Upper lobe of right lung (tissue), 1 donor: ENCODE measurements at places on chromosomes 2 and 18.

DNA sequence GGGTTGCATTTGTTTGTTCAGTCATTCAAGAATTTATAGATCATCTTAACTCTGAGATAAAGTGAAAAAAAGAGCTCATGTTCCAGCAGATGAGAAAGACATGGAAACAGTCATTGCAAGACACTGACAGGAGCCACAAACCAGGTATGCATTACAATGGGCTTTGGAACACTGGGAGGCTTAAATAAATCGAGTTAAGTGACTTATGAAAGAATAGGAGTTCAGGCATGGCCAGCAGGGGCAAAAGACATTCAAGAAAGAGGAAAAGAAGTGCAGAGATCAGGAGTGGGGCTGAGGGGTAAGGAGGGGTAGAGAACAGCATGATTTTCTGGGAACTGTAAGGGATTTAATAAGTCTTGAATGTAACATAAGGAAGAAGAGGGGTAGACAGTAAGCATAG is 121.2 kb upstream of the EPC2 start:
- DNase-seq = no peak

GRCh38 chr2:228875152-228875900 is 395.8 kb downstream of the PID1 start:
- no peak for DNase-seq

DNA sequence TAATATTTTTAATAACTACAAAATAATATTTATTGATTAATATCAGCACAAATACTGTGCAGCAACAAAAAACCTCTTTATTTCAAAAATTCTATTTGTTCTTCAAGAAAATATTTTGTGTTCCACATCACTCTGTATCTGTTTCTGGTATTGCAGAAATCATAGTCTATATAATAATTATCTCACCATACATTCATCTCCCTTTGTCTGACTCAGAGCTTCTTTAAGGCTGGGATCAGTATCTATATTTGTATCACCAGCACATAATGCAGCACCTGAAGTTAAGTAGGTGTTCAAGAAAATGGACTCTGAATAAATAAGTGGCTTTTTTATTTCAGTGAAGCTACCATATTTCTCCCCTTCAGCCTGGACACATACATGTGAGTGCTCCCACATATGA is 1.6 kb upstream of the MARCHF4 start:
- DNase-seq = no peak

DNA sequence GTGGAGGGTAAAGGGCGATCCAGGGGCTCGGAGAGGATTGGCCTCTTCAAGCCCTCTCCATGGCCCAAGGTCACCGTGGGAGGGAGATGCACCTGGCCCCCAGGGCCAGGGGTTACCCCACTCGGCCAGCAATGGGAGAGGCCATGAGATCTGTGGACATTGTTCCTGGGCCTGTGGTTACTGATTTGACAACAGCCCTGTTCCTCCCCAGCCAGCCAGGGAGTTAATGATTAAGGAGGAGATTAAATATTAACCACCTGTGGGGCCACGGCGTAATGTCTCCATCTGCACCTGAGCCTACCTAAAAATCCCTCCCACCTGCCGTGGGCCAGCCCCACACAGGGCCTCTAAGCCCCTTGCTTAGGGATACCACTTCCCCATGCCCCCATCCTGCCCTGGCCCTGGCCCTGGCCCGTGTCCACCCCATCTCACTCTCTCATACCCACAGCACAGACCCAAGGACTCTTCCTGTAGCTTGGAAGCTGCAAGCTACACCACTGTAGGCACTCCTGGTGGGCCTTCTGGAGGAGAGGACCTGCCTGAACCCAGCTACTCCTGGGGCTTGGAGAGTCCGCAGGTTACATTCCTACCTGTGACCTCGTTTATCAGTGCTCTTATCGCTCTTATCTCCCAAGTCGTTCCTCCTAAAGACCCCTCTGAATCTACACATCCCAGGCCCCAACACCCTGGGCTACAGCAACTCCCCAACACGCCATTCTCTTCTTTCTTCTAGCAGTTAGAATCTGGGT is 32.1 kb downstream of the ZFP36L2 start:
- peak; percentile 71 for DNase-seq

DNA sequence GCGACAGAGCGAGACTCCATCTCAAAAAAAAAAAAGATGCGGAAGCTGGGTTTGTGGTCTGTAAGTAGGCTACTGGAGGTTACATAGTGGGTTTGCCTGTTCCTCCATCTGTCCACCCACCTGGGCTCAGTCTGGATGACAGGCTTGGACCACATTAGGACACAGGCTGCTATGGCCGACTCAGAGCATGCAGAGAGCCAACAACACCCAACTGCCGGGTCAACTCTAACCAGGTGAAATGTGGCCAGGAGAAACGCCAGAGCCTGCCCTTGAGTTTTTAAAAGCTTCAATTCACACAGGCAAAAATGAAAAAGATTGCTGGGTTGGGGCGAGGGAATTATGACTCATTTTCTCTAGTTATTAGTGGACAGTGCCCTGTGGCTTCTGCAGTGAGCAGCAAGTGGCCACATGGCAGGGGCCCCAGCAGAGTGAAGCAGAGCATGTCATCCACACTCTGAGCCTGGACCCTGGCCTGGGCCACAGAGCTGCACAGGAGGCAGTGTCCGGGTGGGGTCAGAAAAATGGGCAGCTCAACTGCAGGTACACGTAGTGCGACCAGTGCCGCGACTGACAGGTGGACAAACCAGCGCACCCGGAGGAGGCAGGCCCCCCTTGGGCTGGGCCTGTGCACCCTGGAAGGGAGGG is 67.4 kb downstream of the BIN1 start:
- no peak for DNase-seq

DNA sequence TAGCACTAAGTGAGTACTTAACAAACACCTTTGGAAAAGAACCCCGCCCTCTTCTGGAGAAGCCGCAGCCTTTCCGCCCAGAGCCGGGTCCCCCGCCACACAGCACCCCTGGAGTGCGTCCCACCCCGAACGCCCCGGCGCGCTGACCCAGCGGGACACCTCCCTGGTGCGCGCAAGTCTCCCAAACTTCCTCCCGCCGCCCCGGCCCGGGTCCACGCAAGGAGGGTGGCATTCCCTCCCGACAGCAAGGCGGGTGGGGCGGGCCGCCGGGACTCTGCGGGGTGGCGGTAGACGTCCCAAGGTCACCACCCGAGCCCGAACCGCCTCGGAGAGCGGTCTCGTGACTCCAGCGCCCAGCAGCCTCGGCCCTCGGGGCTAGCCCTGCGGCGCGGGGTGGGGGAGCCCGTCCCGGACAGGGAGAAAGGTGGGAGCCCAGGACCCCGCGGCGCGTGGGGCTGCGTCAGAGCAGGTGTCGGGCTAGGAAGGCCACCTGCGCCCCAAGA is 598 bp downstream of the CCDC93 start:
- DNase-seq = peak; percentile 86

DNA sequence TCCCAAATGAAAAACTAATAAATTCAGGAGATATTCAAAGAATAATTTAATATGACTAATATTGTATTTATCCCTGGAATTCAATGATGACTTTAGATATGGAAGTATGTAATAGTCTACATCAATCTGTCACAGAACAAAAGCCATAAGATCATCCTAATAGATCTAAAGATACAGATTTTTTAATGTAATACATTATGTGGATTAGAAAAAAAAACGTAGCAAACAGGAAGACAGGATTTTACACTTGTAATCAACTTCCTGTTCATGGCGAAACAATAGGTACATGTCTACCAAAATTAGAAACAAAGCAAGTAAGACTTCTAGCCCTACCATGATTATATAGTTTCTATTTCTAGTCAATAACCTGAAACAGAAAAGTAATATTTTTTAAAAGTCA is 192.2 kb downstream of the TTC32 start:
- DNase-seq = no peak

GRCh38 chr2:151927501-151928221 is 99.4 kb upstream of the ARL5A start:
- DNase-seq = no peak

DNA sequence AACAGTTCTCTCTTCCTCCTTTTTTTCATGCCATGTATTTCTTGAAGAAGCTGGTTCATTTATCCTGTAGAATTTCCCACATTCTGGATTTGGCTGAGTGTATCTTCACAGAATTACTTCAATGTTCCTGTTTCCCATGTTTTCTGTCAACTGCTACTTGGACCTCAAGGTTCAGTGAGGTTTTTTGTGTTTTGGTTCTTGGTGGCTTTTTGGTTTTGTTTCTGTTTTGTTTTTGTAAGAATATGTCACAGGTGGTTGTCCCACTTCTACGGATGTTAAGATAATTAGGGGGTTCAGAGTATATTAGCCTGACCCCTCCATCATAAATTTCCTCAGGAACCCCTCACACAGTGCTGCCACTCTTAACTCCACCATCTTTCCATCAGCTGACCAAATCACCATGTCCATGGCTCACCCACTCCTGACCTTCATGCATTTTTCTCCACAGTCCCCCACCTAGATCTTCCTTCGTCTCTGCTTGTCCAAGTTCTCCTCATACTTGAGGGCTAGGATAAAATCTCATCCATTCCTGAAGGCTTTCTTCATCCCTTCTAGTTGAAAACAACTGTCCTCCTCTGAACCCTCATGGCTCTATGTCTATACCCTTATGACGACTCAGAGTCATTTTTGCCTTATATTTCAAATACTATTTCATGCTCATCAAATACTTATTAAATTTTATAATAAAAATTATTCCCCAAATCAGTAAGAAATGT is 40.4 kb downstream of the PLEKHM3 start:
- no peak for DNase-seq

DNA sequence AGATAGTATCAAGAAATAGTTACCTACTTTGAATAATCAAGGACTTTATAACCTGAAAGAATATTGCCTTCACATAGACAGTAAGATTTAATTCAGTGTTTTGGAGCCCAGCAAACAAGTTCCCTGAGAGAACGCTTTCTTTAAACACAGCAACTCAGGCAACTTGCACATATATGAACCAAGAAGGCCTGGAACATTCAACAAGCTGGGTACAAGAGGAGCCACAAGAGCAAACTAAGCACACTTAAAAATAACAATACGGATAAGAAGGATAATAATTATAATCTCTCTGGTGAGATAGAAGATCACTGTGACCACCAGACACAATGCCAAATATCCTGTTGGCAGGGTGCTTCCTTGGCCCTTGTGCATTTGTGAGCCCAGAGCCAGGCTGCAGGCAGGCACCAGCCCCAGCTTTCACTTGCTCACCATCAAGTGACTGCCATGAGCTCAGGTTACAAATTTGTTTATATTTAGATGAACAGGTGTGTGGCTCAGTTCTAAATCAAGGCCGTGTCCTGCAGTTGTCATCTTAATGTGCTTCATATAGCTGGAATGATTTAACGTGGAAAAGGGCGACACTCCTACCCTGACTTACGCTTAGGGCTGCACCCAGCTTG is 446.6 kb downstream of the IRS1 start:
- DNase-seq = no peak

DNA sequence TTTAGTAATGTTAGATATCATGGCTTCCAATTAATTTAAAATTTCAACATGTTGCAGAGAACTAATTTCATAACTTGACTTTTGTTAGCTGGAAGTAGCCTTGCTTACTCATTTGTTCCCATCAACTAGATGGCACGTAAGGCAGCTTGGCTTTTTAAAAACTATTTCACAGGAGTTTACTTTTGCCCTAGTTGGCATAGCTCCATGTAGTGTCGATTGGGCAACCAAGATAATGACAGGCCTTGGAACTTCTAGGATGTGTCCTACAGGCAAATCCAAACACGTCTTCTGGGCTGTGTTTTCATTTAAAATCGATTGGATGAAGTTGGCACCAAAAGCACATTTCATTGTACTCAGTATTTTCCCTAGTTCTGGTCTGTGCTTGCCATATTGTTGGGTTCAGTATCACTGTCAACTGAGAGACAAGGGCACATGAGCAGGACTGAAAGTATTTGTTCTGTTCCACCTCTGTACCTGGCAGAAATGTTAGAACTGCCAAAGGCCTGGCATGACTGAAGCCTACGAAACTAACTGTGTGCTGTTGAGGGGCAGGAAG is 29.4 kb downstream of the HADHB start:
- DNase-seq = no peak

GRCh38 chr2:197284956-197285355 is 25.6 kb downstream of the ANKRD44 start:
- DNase-seq = no peak

DNA sequence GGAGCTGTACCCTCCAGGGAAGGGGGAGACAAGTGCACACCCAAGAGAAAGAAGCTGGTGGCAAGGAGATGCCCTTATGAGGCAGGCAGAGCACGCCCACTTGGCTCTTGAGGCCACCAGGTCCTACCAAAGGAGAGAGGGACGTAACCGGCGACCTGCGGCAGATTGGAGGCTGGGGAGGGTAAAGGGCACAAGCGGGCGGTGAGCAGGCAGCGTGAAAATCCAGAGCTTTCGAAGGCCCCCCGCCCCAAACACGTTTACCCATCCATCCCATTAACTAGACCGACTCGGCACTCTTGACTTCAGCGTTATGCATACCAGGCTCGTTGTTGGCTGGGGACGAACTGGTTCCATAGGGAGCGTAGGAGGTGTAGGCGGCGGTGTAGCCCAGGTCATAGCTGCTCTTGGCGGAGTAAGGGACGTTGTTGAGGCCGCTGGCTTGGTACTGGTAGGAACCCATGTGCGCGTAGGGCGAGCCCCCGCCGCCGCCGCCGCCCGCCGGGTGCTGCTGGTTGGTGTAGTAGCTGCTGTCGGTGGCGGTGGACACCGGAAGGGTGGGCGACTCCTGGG is 794 bp downstream of the DLX2 start:
- DNase-seq = no peak

- DNase-seq = no peak
Measured at GRCh38 chr18:74760026-74760425, 162.4 kb downstream of the ZNF407 start.

DNA sequence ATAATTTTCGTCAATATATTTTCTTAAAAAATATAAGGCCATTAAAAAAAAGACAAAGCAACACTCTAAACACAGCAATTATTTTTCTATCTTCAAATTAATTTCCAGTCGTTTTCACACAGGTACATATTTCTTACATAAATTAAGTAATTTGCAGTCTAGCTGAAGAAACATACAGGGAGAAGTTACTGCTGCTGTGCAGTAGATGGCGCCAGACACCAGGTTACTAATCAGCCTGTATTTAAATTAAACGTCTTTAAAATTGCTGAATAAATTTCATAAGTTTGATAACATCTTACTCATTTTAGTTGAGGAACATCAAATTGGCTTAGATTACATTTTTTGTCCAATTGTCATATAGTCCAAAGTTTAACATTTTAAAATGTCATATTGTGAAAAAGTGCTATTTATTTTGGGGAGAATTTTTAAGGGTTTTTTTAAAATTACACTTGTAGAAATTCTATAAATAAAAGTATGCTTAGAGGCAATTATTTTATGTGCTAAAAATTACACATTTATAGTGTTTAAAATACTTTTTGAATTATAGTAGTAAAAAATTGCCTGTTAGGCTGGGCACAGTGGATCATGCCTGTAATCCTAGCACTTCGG is 88.4 kb downstream of the PMAIP1 start:
- DNase-seq = no peak

GRCh38 chr18:74334242-74334893 is 18.7 kb downstream of the C18orf63 start:
- DNase-seq = no peak

GRCh38 chr2:179447421-179447820 is 182.8 kb upstream of the SESTD1 start:
- no peak for DNase-seq
